ENCODE measurements at places on chromosomes 3 and 15.

GRCh38 chr3:40780925-40781406 is 256.2 kb downstream of the ZNF621 start:
- no peak for DNase-seq

DNA sequence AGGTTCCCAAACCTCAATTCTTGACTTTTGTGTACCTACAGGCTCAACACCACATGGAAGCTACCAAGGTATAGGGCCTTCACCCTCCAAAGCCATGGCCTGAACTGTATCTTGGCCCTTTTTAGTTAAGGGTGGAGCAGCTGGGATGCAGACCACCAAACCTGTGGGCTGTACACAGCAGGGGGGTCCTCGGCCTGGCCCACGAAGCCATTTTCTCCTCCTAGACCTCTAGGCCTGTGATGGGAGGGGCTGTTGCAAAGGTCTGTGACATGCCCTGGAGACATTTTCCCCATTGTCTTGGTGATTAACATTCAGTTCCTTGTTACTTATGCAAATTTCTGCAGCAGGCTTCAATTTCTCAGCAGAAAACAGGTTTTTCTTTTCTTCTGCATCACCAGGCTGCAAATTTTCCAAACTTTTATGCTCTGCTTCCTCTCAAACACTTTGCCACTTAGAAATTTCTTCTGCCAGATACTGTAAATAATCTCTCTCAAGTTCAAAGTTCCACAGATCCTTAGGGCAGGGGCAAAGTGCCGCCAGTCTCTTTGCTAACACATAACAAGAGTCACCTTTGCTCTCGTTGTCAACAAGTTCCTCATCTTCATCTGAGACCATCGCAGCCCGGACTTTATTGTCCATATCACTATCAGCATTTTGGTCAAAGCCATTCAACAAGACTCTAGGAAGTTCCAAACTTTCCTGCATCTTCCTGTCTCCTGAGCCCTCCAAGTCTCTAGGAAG is 90.9 kb upstream of the PLXND1 start:
- no peak for DNase-seq

DNA sequence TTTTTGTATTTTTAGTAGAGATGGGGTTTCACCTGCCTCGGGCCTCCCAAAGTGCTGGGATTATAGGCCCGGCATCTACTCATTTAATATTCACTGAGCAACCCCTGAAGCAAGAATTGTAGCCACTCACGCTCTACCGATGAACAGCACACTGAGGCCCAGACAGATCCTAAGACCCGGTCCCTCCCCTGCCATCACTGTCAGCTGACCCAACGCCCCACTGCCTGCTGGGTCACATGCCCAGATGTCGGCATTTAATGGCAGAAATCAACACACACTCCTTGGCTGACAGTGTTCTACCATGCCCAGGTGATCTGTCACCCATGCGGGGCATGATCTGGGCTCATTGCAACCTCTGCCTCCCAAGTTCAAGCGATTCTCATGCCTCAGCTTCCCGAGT is 3.2 kb upstream of the TMEM89 start:
- no peak for DNase-seq

DNA sequence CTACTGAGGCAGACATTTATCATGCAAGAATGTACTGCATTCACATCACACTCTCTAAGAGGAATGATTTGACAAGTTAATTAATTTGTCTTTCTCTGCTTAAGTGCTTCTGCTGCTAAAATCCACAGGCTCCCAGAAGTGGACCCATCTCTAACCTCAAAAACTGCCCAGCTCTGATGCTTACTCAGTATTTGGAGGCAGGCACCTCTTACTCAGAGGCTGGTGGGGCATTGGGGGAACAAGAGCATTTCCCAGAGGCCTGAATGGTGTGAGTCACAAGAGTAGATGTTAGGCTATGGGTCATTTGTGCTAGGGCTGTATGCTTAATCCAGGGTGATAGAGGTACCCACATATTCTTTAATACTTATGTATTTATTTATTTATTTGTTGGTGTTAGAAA is 34.4 kb upstream of the HCN4 start:
- no peak for DNase-seq

GRCh38 chr3:112770032-112770626 is 76.5 kb downstream of the CD200R1L start:
- no peak for DNase-seq

DNA sequence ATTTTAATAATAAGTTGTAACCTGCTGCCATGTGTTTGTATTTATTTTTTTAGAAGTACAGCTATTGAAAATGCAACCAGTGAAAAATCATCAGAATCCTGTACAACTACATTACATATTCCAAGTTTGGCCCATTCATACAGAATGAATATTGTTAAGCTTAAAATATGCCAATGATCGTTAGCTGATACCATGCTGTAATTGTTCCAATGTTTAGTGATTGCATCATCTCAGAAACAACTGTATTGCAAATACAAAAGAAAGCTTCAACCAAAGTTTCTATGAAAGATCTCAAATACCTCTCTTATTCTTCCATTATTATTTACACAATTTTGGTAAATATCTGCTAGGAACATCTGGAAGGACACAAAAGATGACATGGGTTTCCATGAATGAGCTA is 51.6 kb upstream of the ALCAM start:
- no peak for DNase-seq

GRCh38 chr3:87088430-87088992 is 97.6 kb upstream of the VGLL3 start:
- DNase-seq: no peak

GRCh38 chr15:58473724-58474123 is 41.9 kb downstream of the LIPC start:
- no peak for DNase-seq

GRCh38 chr3:24678021-24678420 is 183.4 kb upstream of the THRB start:
- DNase-seq: no peak

Measured in C1 segment of cervical spinal cord (tissue), 14 donors.